CD4-positive, alpha-beta T cell treated with Interleukin-4 for 4 hours (primary cell): ENCODE measurements at places on chromosomes 5 and 9.

DNA sequence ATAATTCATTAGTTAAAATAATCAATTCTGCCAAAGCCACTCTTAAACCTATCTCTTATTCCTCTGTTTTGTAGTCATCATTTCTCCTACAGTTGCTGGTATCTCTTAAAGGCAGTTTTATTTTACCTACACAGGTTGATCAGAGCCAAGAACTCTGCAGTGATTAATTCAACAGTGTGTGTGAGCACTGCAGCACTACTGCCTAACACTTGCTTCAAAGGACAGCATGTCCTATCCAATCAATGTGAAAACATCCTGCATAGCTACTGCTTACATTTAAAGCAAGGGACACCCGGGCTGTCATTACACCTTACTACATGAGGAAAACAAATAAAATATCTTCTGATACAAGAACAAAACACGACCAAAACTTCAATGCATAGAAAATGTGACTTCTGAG lies 45.1 kb upstream of the HK3 start:
- no peak for DNase-seq

GRCh38 chr5:136201870-136202269 lies 8.9 kb upstream of the SMIM32 start:
- DNase-seq, result no peak

DNA sequence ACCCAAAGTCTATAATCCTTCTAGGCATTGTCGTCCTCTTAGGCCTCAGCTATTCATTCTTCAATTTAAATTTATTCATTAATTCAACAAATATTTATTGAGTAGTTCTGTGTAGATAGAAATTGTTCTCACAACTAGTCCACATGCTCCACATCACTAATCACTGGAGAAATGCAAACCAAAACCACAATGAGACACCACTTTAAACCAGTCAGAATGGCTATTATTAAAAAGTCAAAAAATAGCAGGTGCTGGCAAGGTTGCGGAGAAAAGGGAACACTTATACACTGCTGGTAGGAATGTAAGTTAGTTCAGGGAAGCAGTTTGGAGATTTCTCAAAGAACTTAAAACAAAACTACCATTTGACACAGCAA lies 51.1 kb upstream of the TNFSF15 start:
- DNase-seq, result no peak

- DNase-seq, result no peak
Measured at GRCh38 chr9:76510041-76510440, 51.1 kb downstream of the GCNT1 start.

- DNase-seq, result peak; percentile 3
Measured at GRCh38 chr9:21710548-21711191, 91.8 kb upstream of the MTAP start.

- DNase-seq, result no peak
Measured at GRCh38 chr5:58021466-58021865, 438.4 kb downstream of the PLK2 start.

DNA sequence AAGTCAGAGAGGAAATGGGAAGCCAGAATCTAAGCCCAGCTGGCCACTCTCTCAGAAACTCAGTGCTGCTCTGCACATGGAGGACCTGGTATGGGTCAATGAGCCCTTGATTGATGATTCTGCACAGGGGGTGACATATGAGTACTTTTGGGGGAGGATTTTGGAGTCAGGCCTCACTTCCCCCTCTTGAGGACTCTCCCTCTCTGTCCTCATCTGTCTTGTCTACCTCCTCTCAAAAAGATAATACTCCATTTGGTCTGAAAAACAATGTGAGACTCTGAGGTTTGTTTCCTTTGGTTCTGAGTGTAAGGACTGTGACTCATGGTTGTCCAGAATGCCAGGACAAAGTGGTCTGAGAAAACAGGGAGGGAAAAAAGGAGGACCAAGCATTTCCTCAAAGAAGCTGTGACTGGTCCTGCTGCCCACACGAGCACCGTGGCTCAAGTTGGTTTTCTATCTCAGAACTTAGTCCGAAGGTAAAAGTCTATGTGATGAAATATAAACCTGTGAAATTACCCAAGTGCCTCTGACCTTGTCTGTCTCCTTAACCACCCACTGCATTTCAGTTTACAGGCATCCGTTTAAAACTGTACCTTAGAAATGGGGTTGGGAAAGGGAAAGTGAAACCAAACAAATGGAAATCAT lies 11.1 kb downstream of the TTC39B start:
- peak; percentile 75 for DNase-seq

DNA sequence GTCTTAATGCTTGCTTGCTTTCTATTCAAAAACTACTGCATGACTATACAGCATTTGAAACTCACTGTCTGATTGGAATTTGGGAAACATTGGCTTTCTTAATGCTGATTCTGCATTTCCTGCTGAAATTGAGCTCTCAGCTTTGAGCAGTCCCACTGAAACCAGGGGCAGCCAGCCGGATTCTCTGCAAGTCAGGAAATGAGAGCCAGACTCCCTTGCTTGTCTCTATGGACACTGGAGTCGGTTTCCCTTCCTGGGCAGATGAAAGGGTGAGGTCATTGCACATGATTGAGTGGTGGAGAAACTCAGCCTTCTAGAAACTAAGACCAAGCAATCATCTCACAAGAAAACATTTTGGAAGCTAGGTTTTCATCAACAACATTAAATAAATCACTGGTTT lies 119.7 kb upstream of the SPATA31C2 start:
- DNase-seq, result no peak
